Choroid plexus epithelial cell (primary cell): ENCODE measurements at places on chromosomes 11 and 22.

DNA sequence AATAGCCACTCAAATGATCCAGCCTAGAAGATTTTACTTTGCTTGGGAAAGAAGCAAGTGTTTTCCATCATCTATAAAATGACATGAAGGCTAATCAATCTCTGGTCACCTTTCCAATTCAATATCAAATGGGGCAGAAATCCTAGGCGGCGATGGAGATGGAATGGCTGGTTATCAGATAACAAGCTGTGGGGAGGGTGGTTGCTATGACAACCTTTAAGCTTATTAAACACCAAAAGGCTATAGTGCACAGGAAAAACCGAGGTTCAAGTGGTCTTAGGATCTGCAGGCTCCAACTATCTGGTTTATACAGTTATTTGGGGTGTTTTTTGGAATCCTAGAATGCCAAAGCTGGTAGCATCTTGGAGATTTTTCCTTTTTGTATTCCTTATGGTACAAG, 13.9 kb upstream of the BSX start:
- DNase-seq = no peak

GRCh38 chr11:76321820-76322524, 59.0 kb downstream of the THAP12 start:
- DNase-seq = no peak

DNA sequence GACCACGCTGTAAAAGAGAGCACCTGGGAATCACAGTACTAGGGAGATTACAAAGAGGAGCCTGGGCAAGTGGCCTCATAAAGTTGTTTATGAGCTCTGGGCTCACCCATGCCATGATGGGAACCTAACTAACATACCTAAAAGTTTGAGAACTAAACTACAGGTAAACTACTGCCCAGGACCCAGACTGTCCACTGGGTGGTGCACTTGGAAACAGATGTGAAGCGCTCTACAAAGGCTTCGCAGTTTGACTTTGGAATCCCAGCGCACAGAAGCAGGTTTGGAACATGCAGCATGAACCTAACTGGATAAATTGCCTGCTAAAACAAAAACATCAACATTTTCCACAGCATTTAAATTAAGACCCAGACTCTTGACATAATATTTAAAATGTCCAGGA, 418.6 kb downstream of the FAM181B start:
- no peak for DNase-seq

- DNase-seq = no peak
These were observed 5.3 kb upstream of the CDC42BPG start for GRCh38 chr11:64849598-64850356.

- no peak for DNase-seq
These were observed 327 bp upstream of the CACNA1I start for GRCh38 chr22:39570226-39570625.

- DNase-seq = no peak
These were observed 44.6 kb upstream of the PARVG start for GRCh38 chr22:44136112-44136511.
